ENCODE measurements at places on chromosomes 2 and 18. TPM values are rescaled to one million over a fixed set of nuclear protein-coding genes. Genes with fewer than 3 reads are reported as not detected.

KLHL14 gene
- total RNA-seq: 1.6 TPM

CCDC150 gene
- total RNA-seq: 15.5 TPM

DNA sequence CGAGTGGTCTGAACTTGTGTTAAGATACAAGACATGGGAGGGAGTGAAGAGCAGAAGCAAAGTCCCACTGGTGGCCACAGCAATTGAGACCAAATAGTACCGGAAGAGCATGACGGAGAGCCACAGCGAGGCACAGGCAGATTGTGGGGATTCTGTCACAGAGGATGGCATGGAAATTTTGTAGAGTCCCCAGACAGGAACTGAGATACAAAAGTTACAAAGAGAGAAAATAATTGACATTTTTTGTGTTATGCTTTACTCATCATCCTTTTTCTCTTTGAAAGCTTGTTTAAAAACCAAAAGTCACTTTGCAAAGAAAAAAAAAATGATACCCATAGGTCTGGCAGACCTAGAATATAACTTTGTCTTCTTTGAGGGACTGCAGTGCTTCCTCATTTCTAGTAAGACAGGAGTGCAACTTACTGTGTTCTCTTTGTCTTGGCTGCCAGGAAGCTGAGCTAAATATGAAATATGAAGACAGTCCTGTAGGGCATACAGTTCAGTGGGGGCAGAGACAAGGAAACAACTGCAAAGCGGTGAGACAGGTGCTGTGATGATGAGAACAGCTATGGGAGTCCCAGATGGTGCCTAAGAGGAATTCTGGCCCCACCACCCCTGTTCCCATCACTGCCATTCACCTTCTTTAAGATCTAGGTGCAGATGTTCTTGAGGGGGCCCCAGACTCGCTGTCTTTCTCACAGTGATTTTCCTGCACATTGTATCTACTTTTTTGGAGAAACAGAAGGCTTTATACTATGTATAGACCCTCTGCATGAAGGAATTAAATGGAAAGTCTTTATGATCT, 5.2 kb downstream of the ARHGAP25 start:
- peak; percentile 41 for DNase-seq

DNA sequence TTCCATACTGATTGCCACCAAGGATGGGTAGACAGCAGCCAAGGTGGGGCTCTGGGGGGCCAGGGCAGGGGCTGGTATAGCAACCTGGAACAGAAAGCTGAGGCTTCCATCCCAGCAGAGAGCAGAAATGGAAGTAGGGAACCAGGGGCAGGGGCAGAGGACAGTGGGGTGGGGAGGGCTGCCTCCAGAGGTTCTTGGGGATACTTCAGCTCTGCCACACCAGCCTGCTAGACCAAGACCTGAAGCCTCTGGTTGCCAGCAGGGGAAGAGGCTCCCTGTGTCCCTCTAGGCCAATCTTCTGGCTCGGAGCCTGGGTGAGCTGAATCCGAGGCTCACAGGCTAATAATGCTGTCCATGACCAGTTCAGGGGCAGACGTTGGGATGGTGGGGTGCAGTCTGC, 329.0 kb downstream of the DYSF start:
- DNase-seq: no peak

- no peak for DNase-seq
These were observed 33.4 kb downstream of the SFXN5 start for GRCh38 chr2:73037947-73038585.

- DNase-seq: no peak
These were observed 35.8 kb downstream of the MTERF4 start for GRCh38 chr2:241066171-241066892.
